ENCODE measurements at places on chromosomes 16 and 17.
A peak's percentile ranks its signal among the peaks of the same experiment; 100 is the strongest.

DNA sequence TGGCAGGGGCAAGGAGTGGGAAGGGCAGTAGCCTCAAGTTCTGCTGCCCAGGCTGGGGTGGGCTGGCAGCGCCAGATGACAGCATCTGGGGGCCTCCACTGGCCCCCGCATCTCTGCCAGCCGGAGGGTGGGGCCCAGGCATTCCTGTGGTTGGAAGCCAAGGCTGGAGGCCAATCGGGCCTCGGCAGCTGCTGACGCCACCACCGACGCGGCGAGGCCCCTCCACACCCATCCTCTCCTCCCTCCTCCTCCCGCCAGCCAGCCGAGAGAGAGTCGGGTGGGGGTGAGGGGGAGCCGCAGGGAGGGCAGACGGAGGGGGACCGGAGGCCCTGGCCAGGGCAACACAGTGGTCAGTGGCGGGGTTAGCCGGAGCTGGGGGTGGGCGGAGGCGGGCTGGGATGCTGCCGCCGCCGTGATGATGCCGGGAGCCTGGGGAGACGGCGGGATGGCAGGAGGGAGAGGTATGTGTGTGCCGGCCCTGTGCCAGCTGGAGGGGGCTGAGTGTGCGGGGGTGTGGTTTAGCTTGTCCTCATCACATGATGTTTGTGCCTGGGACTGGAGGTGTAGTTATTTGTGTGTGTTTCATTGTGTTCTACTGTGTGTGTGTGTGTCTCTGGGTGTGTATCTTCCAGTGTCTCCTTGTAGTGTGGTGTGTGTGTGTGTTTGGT, 36.6 kb downstream of the ARHGAP23 start:
- DNase-seq, result peak; percentile 88

- DNase-seq, result no peak
These were observed 66.3 kb downstream of the CHD9 start for GRCh38 chr16:53121043-53121620.

DNA sequence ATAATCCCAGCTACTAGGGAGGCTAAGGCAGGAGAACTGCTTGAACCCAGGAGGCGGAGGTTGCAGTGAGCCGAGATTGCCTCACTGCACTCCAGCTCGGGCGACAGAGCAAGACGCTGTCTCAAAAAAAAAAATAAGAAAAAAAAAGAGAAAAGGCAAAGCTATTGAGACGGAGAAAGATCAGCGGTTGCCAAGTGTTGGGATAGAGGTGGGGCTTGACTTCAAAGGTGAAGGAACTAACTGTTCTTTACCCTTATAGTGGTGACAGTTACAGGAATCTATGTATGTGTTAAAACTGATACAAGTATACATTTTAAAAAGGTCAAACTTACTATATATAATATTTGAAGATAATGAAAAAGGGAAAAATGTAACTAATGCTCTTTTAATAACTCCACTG, 22.5 kb downstream of the AKAP10 start:
- DNase-seq, result no peak

- DNase-seq, result no peak
These were observed 11.6 kb downstream of the SLC13A2 start for GRCh38 chr17:28485049-28485448.

- DNase-seq, result no peak
These were observed 109.9 kb upstream of the CORO6 start for GRCh38 chr17:29732613-29733012.

DNA sequence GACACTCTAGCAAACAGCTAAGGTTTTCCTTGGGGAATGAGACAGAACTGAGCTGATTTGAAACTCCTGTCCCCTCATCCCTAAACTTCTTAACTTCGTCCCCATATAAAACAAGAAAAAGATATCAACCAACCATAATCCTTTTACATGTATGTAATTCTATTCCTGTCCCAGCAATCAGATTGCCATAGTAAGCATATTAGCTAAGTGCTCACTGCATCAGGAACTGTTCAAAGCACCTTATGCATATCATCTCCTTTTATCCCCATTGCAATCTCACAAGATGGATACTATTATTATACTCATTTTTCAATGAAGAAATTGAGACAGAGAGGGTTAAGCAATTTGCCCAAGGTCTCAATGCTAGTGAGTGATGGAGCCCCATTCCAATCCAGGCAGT, 6.8 kb downstream of the KIF18B start:
- no peak for DNase-seq

DNA sequence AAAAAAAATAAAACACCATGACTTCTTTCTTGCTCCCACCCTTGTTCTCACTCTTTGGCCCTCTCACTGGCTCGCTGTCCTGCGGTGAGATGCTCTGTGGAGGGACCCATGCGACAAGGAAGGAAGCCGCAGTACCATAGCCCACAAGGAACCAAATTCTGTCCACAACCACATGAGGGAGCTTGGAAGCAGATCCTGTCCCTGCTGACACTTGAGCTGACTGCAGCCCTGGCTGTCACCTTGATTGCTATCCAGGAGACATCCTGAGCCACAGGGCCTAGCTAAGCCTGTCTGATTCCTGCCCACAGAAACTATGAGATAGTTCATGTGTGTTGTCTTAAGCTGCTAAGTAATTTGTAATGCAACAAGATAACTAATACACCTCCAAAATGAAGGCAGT, 4.8 kb upstream of the MT2A start:
- peak; percentile 56 for DNase-seq

- DNase-seq, result no peak
These were observed 9.5 kb downstream of the EXOC7 start for GRCh38 chr17:76094046-76094445.

DNA sequence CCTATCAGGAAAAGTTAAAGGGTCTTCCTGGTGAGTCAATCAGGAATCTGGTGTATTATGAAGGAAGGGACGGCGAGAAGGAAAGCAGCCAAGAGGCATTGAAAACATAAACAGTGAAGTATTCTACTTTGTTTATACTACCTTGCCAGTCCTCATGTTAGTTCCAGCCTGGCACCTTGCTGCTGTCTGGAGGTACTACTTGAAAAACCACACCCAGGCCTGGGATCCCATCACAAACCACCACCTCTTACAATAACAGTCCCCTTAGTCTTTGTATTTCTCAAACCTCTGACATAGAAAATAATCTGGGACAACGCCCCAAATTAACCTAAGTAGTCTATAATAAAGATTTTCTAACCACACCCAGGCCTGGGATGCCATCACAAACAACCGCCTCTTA, 676.7 kb upstream of the SOX9 start:
- no peak for DNase-seq

GRCh38 chr16:1688807-1689560, 10.9 kb downstream of the JPT2 start:
- DNase-seq, result no peak

DNA sequence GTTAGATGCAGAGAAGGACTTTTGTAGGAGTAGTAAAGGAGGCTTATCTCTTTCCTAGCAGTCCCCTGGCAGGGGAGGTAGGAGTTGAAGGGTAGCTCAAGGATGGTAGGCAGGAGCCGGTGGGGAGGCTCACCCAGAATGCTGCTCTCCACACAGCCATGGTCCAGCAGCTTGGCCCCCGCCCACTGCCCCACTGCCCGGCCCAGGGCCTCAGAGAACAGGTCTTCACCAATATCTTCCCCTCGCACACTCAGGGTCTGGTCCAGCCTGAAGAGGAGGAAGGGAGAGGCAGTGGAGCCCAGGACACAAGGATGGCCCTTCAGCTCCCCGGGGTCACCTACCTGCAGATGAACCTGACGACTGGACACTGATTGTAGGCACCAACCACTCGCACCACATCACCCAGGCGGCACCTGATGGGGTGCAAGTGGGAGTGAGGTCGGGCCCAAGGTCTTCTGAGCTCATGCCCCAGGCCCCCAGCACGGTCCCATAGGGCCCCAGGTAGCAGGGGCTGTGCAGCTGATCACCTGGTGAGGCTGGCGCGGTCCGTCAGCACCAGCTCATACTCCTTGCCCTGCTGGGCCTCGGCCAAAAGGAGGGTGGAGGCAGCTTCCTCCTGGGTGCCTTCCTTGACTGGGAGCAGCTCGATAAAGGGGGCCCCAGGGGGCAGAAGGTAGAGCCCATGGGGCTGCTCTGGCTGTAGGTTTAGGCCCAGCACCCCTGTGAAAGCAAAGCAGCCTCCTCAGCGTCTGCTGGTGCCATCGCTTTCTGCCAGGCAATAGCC, 3.6 kb downstream of the GHDC start:
- no peak for DNase-seq

DNA sequence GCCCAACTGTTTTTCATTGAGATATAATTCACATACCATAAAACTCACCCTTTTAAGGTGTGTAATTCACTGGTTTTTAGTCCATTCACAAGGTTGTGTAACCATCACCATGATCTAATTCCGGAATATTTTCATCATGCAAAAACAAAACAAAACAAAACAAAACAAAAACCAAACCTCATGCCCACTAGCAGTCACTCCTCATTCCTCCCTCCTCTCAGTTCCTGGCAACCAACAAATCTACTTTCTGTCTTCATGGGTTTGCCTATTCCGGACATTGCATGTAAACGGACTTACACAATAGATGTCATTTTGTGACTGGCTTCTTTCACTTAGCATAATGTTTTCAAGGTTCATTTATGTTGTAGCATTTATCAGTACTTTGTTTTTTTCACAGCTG, 4.5 kb upstream of the NOD2 start:
- no peak for DNase-seq

Measured in hypothalamus (tissue), 51 donors.